ENCODE measurements at places on chromosomes 5 and 9.

DNA sequence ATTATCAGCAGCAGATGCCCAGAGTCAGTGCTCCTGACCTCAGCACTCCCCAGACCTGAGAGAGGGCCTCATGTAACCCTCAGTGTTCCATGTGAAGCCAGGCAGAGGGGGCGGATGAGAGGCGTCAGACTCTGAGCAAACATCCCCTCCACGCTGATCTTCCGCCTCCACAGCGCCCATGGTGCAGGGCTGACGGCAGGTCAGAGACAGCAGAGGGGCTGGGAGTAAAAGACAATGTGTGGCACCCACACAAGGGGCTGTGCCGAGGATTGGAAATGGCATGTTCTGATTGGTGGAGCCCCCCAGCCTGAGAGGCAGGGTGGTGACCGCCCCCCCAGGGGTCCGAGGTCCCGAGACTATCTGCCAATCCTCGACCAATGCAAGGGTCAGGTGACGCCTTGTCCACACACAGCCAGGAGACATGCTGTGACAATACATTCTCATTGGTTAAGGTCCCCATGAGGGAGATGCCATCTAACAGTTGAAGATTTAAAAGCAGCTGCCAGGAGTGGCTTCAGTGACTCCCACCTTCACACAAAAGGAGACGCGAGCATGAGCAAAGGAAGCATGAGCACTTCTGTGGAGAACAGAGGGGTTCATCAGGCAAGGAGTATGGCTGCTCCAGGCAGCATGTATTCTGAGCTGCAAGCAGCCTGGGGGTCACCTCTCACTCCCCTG, 19.3 kb upstream of the SLC25A51 start:
- DNase-seq = no peak

GRCh38 chr5:173742432-173742816, 126.0 kb upstream of the BOD1 start:
- DNase-seq = no peak

DNA sequence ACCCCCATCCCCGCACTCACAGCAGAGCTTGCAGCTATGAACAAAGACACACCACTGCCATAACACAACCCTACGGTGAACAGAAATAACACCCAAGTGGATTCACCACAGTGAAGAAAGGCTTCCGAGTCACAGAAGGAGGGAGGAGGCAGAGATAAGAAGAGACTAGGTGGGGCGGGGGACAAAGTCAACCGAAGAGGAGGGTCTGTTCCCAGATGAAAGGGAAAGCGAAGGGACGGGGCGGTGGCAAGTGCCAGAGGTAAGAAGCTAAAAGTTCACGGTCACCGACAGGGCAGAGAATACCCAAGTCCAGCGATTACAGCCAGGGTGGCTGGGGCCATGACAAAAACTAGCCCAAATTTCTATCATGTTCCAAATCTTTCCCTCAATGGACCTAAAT, 21.0 kb downstream of the EPB41L4B start:
- DNase-seq = no peak

GRCh38 chr9:72006501-72006900, 53.9 kb downstream of the C9orf57 start:
- no peak for DNase-seq

GRCh38 chr5:14417276-14417730, 164.3 kb upstream of the OTULINL start:
- no peak for DNase-seq

GRCh38 chr9:116447934-116448333, 239.2 kb upstream of the TRIM32 start:
- no peak for DNase-seq

- DNase-seq = no peak
Measured at GRCh38 chr5:7667216-7667767, 183.6 kb downstream of the CFAP90 start.

GRCh38 chr5:5591567-5591966, 169.1 kb downstream of the ICE1 start:
- no peak for DNase-seq

DNA sequence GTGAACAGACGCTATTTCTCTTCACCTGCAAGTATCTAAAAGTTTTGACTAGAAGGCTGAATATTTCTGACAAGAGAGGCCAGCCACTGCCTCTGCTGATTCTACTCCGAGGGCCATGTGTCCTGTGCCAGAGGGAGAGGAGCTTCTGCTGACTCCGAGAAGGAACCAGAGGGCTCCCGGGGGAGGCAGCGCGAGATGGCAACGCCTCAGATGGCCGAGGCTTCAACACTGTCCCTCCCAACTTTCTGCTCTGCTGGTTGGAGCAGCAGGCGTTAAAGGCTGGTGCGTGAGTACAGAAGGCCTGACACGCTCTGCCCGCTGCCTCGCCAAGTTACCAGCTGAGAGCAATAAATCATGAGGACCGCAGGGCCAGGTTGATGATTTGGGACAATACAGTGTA, 178.8 kb downstream of the GAPVD1 start:
- no peak for DNase-seq

DNA sequence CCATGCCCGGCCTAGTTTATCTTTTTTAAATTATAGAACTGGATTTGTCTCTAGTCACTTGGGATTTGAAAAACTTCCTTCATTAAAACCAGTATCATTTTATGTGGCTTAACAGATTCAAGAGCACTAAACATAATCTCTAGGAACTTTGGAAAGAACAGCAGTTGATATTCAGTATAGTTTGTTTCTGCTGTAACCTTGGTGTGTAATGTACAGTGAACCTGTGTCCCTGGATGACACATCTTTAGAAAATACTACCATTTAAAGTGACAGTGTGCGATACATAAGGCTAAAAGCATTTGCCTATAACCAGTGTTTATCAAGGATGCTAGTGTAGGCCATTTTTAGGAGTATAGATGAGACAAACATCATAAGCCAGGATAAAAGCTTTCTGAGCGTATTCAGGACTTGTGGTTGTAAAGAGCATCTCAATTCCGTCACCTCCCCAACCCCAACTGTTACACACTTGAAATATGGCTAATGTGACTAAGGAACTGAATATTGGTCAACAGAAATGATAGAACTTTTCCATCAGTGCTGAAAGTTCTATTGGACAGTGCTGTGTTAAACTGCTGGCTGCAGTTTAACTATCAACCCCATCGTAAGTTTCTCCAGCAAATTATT, 4.4 kb downstream of the SNX18 start:
- DNase-seq = no peak

DNA sequence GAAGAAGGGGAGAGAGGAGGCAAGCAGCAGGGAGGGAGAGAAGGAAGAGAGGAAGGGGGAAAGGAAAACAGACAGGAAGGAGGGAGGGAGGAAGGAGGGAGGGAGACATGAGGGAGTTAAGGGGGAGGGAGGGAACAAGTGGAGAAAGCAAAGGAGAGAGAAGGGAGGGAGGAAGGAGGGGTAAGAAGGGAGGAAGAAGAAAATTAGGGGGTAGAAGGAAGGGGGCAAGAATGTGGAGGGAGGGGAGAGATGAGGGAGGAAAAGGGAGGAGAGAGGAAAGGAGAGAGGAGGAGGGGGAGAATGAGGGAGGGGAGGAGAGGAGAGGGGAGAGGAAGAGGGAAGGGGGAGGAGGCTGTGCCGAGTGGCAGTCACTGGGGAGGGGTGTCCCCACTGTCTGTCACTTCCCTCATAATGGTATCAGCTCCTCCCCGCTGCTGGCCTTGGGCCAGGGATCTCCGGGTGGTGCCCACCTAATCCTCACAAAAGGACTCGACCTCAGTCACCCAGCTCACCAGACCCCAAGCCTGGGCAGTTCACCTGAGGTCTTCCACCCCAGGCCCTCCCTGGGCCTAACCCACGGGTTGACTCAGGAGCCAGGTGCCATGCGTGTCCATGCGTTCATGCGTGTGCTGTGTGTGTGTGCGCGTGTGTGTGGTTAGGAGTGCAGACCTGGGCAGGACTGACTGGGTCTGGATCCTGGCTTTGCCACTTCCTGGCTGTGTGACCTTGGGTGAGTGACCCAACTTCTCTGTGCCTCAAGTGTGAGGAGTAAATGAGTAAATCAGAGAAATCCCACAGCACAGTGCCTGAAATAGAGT, 18.1 kb downstream of the C9orf50 start:
- DNase-seq = no peak

- no peak for DNase-seq
Measured at GRCh38 chr9:135252980-135253304, 165.5 kb downstream of the OLFM1 start.

DNA sequence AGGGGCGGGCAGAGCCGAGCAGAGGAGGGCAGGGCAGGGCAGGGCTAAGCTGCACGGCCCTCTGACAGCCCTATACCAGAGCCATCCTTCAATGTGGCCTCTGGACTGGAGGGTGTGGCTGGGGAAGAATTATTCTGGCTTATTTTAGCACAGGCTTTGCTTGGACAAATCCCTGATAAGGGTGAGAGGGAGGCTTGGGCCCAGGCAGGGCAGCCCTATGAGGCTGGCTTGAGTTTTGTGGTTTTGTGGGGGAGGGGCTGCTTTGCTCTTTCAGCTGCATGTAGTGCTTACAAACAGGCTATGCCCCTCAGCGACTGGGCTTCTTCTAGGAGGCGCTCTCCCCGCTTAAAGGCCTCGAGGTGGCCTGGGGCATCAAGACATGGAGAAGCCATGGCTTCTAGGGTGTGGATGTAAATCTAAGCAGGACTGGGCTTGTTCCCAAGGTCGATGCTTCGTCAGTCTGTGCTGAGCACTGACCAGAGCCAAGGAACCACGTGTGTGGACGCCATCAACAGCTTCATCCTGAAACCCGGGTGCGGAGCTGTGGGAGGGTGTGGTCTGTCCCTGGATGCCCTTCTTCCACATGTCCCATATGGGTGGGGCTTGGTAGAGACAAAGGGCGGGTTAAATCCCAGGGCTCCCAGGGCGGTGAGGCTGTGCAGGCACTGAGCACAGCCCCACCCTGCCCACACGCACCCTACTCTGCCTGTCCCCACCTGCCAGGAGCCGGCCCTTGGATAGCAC, 45.7 kb upstream of the IPPK start:
- DNase-seq = no peak

DNA sequence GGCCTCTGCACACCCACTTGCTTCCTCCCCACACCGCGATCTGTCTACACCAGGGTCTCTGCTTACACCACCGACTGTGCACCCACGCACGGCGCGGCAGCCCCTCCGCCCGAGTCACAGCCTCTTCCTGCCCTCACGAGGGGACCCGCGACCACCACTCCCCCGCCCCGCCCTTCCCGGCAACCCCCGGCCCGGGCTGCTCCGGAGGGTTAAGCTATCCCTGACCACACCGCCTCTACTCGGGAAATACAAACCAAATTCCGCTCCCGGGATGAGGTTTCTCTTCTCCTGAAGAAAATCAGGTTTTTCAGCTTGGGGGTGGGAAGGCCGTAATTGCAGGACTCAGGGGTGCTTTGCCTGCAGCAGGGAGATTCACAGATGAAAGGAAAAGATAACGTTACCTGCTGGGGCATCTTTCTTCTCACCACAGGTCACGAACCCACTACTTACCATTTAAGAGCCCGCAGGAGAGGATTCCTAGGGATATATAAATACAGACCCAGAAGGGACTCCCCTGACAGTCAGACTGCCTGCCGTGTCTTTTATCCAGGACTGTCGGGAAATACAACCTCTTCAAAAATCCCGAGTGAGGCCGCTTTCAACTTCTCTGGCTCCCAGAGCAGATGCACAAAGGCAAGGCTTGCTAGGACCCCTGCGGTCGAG, 63.5 kb downstream of the ROR2 start:
- DNase-seq = no peak

DNA sequence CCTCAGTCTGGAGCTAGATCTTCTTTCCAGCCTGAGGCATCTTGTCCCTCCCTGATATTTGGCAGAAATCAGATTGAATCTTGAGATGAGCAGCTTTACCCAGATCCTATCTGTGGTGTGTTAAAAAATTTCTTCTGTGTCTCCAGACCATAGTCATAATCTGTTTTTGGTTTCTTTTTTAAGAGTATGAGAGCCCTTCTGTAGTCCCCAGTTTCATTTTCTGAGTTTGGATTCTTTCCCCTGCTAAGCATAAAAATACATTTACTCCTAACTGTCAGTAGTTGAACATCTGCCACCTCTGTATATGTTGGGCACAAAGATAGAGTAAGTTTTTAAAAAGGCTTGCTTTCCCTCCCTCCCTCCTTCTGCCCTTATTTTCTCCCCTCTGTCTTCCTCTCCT, 137.7 kb downstream of the CNTLN start:
- DNase-seq = no peak

DNA sequence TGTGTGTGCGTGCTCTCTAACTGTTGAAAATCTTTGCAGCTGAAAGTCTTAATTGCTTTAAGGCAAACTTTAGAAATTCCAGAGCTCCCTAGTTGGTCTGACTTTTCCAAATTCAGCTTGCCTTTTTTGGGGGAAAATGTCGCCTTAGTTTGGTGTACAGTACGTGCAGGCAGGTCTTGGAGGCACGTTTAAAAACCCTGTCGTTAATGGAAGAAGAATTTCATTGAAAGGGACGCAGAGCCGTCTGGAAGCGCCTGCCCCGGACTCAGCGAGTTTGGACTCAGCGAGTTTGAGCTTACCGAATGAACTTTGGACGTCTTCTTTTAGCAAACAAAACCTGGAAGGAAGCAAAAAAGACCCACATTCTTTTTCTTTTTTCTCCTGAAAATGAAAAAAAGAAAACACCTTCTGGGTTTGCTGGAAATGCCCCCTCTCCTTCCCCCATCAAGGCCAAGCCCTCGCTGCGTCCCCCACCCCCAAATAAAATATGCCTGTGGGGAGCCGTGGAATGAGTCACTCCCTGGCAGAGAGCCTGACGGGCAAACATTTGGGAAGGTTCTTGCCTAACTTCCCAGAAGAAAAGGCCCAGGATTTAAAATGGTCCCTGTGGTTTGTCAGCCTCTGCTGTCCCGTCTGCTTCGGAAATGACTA, 1.5 kb downstream of the NEK6 start:
- DNase-seq = peak; percentile 30

DNA sequence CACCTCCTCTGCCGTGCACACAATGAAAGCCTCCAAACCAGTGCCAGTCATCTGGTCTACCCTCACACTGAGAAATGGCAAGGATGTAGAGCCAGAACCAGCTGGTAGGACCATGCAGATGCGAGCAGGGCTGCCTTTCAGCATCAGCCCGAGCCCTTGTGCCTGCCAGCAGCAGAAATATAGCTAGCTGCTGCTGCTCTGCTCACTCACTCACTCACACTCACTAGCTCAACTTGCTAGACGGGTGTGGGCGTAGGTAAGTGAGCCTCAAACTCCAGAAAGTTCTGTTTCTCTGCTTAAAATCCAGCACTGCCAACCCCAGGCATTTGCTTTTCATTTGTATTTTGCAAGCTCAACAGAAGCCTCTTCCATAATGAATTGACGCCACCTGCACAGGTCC, 114.0 kb downstream of the DRD1 start:
- no peak for DNase-seq

GRCh38 chr9:116951588-116952435, 264.7 kb downstream of the TRIM32 start:
- DNase-seq = no peak

DNA sequence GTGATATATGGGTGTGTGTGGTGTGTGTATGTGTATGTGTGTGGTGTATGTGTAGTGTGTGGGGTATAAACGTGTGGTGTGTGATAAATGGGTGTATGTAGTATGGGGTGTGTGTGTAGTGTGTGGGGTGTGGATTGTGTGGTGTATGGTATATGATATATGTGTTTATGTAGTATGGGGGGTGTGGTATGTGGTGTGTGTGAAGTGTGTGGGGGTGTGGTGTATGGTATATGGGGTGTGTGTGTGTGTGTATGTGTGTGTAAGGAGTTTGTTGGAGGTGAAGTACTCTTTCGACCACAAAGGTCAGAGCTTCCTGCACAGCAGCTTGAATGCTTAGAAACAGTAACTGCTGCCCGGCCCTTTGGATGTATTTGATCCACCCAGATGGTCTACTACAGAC, 145.2 kb upstream of the IQGAP2 start:
- no peak for DNase-seq
